ENCODE measurements at places on chromosomes 11 and 22.

DNA sequence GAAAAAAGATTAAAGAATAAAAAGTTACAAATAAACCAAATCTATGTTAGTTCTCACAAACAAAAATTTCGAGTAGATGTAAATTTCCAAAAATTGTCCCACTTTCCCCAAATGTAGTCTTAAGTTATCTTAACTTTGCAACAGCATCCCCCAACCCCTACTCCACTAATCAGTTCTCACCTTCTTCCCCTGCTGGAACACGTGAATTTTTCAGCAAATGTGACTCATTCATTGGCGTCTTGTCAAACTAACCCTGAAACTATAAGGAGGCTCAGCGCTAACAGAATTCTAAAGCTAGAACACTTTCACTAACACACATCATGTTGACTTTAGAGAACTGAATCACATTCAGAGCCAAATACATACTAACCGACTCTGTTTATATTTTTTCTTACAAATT lies 46.1 kb downstream of the PHF21A start:
- DNase-seq: no peak

GRCh38 chr11:109984634-109985289 lies 108.4 kb upstream of the ZC3H12C start:
- no peak for DNase-seq

DNA sequence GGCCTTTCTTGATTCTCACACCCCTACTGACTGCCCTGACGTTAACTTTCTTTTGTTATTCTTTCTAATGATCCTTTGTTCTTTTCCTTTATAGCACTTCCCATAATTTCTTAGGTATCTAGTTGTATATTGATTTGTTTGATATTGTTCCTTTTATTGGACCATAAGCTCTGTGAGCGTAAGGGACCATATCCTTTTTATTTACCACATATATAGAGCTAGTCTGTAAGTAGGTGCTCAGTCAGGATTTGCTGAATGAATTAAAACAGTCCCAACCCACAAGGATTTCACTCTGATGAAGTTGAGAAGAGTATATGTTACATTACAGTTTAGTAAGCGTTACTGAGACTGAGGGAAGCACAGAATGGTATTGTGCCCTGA lies 68.8 kb downstream of the EMSY start:
- no peak for DNase-seq

DNA sequence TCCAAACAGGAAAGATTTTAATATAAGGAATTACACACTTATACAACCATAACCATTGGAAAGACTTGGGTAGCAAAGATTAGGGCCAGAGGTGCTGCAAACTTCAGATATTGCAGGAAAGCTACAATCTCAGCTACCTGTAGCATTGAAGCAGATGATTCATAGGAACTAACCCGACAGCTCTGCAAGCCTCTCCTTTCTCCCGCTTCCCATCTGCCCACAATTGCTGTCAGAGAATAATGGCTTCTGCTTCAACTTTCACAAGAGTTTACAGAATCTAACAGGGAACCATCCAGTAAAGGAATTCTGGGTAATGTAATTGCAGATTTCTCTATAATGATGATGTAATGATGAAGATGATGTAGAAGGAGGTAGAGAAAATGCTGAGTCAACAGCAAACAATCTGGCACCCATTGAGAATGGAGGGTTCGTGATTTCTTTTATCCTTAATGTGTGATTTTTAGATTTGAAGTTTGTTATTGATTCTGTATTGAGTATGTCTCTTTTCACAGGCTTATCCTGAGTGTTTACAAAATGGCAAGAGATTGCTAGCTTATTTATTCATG lies 70.8 kb upstream of the USP47 start:
- DNase-seq: no peak

DNA sequence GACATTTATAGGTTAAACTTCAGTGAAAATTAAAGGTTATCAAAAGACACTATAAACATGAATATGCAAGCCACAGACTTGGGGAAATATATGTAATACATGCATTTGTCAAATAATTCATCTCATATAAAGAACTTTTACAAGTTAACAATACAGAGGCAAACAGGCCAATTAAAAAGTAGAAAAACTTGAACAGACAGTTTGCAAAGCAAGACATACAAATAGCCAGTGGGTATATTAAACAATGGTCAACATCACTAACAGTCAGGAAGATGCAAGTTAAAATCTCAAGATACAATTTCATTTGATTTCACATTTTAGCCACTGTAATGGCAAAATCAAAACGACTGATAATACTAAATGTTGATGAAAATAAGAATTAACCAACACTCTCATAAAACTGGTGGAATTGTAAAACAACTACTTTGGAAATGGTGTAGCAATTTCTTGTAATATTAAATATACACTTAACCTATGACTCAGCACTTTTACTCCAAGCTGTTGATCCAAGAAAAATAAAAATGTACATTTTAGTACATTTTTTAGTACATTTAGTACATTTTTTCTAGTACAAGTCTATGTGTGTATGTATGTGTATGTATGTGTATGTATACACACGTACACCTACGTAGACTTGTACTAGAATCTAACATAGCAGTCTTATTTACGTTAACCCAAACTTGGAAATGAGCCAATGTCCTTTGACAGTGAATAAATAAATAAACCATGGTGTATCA lies 62.8 kb downstream of the LRRC74B start:
- no peak for DNase-seq

- DNase-seq: no peak
These were observed 9.2 kb downstream of the TCF20 start for GRCh38 chr22:42261296-42261695.

- no peak for DNase-seq
These were observed 348.0 kb downstream of the TENM4 start for GRCh38 chr11:79092791-79093353.

- no peak for DNase-seq
These were observed 51.1 kb downstream of the TIMP3 start for GRCh38 chr22:32852395-32853251.

DNA sequence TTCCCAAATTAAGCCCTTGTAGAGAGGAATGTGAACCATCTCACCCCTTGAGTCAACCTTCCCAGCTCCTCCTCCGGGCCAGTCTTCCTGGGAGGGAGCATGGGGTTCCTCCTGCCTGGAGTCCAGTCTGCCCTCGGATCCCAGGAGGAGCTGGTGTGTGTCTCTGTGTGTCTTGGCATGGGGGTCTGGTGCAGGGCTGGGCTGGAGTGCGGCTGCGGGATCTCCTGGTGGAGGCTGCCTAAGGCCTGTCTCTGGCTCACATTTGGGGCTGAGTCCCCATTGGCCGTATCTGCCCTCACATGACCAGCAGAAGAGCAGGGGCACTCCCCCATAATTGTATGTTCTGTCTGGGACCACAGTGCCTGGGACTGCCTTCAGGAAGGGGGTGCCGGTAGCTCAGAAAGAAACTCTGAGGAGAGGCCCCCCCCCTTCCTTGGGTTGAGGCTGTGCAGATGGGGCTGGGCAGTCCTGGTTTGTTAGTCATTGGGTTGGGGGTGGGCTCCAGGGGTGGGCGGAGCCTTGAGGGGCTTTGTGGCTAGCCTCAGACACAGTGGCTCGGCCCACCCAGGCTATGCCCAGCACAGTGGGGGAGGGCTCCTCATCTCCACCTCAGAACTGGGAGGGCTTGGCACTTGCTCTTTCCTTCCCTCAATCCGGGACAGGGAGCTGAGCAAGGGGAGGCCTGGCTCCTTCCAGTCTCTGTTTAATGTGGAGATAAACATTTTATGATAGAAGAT lies 2.9 kb downstream of the C1QTNF5 start:
- no peak for DNase-seq

DNA sequence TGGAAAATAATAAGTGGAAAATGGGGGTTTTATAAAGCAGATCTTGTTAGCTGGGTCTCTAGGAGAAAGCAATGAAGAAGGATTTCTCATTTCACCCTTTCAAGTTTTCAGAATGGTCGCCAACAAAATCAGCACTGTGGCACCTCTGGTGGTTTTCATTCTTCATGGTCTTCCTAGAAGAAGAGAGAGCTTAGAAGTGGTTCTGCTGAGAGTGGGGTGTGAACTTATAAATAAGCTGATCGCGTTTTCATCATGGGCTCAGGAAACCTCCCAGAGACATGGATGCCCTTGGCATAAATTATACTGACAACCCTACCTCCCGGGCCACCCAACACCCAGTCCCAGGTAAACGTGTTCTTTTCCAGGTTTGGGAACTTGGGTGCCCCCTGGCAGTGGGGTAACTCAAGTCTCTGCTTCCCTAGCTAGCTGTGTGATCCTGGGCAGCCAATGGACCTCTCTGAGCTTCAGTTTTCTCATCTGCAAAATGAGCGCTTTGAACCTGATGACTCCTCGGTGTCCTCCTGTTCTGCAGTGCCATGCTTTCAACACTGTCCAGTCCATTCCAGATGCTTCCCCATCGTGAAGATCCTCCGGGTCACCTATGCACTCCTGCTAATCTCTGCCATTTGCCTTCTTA lies 72.6 kb upstream of the GRAMD1B start:
- no peak for DNase-seq

GRCh38 chr22:29212743-29213142 lies 7.0 kb downstream of the EMID1 start:
- DNase-seq: no peak

- no peak for DNase-seq
These were observed 82.9 kb downstream of the PKNOX2 start for GRCh38 chr11:125247431-125247830.

GRCh38 chr11:113319085-113319484 lies 4.7 kb downstream of the TTC12 start:
- no peak for DNase-seq

DNA sequence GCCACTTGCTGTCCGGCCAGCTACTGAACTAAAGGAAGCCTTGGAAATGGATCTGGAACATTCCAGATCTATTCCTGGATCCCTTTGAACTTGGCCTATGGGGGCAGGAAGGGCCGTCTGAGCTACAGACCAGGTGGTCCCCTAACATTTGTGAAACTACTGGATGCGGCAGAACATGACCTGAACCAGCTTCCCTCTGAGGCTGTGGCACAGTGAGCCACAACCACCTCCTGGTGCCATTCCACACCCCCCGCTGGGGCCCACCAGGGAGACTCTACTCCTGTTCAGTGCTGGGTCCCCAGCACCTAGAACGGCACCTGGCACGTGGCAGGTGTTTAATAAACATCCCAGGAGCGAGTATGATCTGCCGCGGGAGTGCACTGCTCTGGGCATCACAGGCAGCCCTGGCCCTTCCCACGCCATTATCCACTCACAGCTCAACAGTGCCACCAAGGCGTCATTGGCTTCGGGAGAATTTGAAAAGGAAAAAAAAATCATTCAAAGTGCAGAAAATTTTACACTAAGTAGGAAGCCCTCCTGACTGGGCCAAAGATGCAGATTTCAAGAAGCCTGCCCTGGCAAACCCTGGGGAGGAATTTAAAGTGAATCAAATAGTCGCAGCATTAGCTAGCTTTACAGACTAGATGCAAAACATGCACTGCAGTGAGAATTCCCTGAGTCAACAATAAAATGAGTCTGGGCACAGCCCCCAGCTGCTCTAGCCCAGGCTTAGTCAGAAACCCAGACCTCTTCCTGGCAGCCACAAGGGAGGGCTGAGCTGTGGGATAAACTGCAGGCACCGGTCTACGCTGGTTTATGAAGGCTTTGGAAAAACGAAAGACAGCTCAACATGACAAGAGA lies 14.3 kb upstream of the EFCAB6 start:
- no peak for DNase-seq

GRCh38 chr11:117374316-117375055 lies 46.8 kb downstream of the CEP164 start:
- DNase-seq: no peak

GRCh38 chr11:224424-224823 lies 11.7 kb downstream of the SIRT3 start:
- DNase-seq: no peak

GRCh38 chr22:42271906-42272305 lies 1.5 kb upstream of the TCF20 start:
- no peak for DNase-seq

DNA sequence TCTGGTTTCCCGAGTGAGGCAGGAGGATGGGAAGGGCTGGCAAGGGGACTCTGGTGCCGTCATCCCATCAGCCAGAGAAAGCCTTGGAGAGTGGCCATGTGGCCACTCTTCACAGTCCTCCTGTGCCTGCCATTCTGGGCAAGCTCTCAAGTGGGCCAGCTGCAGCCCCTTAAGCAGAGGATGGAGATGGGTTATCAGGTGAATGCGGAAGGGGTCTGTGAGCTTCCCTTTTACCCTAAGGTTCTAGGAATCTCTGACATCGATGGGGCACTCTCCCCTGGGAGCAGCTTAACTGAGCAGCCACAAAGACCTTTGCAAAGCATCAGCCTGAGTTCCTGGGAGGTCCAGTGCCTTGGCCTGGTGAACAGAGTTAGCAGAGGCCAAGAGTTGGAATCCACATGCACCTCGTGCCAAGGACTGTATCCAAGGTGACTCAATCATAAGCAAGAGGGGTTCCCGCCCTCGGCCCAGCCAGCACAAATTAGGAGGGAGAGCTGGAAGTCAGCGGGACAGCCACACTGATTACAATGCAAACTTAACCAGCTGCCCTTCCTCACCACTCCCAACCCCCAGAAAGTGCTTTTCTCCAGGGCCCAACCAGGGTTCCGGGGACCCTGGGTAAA lies 193.6 kb downstream of the BUD13 start:
- DNase-seq: no peak

DNA sequence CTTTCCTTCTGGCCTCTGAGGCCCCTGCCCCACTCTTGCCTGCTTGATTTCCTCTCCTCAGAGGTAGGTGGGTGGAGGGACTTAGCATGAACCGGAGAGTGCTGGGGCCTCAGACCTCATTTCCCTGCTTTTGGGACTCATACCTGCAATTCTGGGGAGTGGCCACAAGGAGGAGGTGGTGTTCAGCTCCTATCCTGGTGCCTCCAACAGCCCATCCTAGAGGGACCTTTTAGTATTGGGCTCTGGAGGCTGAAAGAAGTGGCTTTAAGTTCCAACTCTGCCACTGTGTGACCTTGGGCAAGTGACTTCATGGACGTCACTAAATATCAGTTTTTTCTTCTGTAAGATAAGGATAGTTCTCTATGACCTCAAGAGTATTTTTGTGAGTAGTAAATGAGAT lies 98.6 kb downstream of the KIAA1671 start:
- DNase-seq: no peak

GRCh38 chr11:36490026-36490806 lies 19.9 kb downstream of the TRAF6 start:
- DNase-seq: no peak

DNA sequence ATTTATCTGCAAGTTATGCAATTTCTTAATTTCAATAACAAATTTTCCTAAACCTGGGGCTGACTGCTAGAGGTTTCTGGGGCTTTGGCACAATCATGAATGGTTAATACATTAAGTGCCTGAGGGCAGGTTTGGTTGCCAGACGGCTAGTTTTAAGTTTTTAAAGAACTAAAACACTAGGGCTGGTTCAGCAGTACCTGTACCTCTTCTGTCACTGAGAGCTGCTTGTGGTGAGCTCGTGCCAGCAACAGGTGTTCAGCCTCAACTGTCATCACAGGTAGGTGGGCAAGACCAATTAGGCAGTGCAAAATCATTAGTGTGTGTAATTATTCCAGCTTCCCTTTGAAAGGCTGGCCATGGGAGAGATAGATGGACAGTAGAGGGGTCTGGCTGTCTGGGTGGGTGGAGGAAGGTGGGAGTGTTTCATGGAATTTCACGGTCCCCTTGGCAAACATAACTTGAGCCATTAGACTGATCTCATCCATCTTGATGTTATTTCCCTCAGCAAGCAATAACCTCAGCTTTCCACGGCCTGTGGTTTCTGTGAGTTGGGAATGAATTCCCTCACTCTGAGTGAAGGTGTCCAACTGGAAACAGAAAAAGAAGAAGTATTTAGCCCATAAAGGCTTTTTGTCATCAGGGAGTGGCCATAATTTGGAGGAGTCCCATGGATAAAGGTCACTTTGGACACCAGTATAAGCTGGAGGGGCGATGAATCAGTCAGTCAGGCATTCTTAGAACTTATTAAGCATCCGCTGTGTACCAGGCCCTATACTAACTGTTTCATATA lies 114.8 kb downstream of the SNX19 start:
- no peak for DNase-seq

- no peak for DNase-seq
These were observed 32.4 kb downstream of the PIK3IP1 start for GRCh38 chr22:31259798-31260473.

Data from activated T-cell treated with anti-CD3 and anti-CD28 coated beads, Interleukin-2, amount 50 U/mL, for 1 hour (primary cell).